ENCODE measurements at places on chromosomes 12 and 14.

GRCh38 chr14:100619396-100620254, 32.4 kb upstream of the BEGAIN start:
- DNase-seq: no peak
- no peaks in the 10 kb centered on the region for H3K36me3 ChIP-seq
- no peak overlapping the region for H3K4me3 ChIP-seq
- peaks cover 17% of the 10 kb centered on the region for H3K27me3 ChIP-seq
- no peak overlapping the region for H3K27ac ChIP-seq

DNA sequence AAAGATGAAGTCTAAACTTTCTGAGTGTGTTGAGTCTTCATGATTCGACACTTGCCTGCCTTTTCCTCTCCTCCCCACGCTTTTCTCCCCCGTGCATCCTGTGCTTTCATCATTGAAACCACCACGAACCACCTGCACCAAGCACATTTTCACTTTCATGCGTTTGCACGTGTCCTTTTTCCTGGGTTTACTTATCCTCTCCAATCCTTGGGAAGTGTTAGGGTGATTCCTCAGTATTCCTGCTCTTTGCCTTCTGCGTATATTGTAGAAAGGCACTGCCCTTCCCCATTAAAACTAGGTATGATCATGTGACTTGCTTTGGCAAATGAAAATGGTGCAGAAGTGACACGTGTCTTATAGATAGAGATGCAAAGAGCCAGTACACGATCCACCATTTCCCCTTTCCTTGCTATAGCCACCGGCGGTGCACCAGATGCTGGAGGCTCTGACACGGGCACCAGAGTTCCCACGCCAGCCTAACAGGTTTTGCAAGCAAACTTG, 106.6 kb downstream of the BRMS1L start:
- H3K4me3 ChIP-seq: peak overlapping the region; percentile 54
- H3K4me1 ChIP-seq: peaks cover 33% of the 10 kb centered on the region
- DNase-seq: peak; percentile 34
- no peaks in the 10 kb centered on the region for H3K36me3 ChIP-seq
- peaks cover 2% of the 10 kb centered on the region for H3K27me3 ChIP-seq

DNA sequence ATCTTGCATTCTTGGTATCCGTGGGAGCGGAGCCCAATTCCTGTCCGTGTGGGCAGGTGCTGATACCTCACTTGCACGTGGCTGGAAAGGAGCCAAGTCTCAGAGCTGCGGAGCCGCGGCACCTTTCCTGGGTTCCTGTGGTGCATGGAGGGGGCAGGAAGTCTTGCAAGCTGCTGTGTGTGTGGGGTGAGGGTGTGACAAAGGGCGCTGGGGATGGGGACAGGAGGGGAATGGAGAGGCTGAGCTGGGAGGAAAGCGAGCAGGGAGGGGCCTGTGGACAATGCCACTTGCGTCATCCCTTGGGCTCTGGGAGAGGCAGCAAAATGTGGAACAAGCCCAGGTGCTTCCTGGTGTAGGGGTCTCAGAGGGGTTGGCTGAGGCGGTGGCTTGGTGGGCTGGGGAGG, 86.7 kb downstream of the CALM1 start:
- no peak overlapping the region for H3K4me3 ChIP-seq
- H3K27me3 ChIP-seq: peaks cover 10% of the 10 kb centered on the region
- no peak overlapping the region for H3K27ac ChIP-seq
- no peak for DNase-seq
- peaks cover 3% of the 10 kb centered on the region for H3K4me1 ChIP-seq

DNA sequence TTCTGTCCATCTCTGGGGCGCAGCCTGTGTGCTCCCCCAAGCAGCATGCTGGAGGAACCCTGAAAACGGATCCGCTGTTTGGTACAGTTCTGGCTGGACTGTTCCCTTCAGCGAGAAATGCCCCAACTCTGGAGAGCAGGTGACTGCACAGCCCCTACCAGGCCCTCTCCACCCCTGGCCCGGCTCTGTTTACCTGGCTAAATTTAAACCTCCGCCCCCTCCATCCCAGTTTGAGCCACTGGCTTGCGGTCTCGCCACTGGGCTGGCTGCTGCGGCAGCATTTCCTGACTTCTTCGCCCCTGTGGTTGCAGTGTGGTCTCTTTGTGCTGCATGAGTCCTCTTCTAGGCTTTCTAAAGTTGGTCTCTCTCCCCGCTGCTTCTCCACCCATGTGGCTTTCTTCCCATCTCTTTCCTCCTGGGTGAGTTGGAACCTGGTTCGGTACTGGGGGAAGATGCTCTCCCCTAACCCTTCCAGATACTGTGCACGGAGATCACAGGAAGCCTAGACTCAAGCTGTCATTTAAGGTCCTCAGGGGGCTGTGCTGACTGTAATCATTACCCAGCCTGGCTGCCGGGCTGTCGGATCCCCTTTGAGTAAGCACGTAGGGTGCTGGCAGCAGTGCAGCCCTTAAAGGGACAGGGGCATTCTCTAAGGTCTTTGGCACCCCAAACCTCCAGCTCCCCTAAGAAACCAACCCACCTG, 60.6 kb downstream of the FBXL14 start:
- peak overlapping the region; percentile 17 for H3K27ac ChIP-seq
- peaks cover 76% of the 10 kb centered on the region for H3K27me3 ChIP-seq
- H3K36me3 ChIP-seq: peaks cover 2% of the 10 kb centered on the region
- DNase-seq: peak; percentile 73

DNA sequence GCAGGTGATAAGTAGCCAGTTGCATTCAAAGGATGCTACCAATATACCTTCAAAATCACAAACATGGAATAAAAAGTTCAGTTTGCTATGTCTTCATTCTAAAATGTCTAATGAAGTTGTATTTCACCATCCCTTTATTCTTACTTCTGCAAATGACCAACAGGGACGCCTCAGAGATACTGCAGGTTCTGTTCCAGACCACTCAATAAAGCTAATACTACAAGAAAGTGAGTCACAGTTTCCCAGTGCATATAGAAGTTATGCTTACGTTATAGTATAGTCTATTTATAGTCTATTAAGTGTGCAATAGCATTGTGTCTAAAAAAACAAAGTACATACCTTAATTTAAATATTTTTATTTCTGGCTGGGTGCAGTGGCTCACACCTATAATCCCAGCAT, 29.3 kb upstream of the EIF5 start:
- H3K4me1 ChIP-seq: no peaks in the 10 kb centered on the region
- no peak overlapping the region for H3K27ac ChIP-seq
- no peak overlapping the region for H3K4me3 ChIP-seq
- no peak for DNase-seq
- H3K27me3 ChIP-seq: peaks cover 19% of the 10 kb centered on the region

DNA sequence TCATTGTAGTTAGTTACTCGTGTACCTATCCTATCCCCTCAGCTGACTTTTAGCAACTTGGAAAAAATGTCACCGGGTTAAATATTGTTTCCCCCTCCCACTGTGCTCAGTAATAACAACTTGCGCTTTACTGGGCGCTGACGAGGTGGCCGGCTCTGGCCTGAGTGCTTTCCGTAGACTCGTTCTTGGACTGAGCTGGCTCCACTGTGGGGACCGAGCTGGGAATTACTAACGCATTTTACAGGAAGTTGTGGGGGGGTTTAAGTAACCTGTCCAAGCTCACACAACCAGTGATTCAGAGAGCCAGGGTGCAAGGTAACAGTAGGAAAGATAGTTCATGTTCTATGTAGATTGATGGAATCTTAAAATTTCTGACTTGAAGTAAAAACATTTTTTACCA, 82.5 kb upstream of the KICS2 start:
- no peaks in the 10 kb centered on the region for H3K36me3 ChIP-seq
- no peak for DNase-seq
- H3K4me3 ChIP-seq: no peak overlapping the region
- no peak overlapping the region for H3K27ac ChIP-seq
- H3K4me1 ChIP-seq: no peaks in the 10 kb centered on the region

Data from activated CD4-positive, alpha-beta memory T cell treated with anti-CD3 and anti-CD28 coated beads, Interleukin-2, amount 10 ng/mL, durations not matched to agents 7 days and 5 days (primary cell).